ENCODE measurements at places on chromosomes 12 and 14.

DNA sequence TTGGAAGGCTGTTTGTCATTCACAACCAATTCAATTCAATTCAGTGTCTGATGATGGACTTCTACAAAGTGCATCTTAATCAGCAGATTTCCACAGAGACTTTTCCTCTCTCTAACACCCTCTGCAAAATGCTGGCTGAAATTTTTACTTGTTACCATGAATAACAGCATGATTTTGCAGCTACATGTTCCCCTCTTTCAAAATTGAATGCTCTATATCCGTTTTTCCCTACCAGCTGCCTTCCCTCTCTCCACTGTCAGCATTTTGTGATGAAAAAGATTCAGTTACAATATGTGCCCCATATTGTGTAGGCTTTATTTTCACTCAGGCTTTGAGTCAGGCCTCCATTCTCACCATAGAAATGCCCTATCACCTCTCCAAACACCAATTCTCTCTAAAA is 334.6 kb downstream of the SYT1 start:
- no peak for DNase-seq

DNA sequence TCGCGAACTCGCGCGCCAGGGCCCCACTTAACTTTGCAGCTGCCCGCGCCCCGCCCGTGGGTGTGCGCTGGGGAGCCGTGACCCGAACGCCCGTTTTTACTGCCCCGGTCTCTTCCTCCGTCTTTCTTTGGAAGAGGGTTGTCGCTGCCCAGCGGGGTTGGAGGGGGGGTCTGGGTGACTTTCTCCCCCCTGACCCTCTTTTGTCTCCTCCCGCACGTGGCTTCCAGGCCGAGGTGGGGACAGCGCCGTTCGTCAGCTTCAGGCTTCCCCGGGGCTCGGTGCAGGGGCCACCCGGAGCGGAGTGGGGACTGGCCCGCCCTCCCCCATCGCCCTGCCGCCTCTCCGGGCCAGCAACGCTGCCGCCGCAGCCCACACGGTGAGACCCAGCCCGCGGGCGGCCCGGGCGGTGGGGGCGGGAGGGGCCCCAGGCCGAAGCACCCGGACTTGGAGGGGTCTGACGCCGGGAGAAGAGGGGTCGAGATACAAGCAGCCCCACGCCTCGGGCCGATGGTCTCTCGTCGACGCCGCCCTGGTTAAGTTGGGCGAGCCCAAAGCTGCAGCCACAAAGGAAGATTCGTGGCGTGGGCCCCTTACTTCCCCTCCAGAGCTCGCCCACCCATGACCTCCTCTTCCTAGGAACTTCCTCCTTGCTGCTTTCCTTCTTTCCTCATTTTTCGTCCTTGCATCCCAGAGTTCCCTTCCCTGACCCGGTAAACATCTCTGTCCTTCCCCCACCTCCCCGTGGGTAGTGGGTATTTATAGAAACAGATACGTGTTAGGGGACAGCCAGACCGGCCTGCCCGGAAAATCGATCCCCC is 1.2 kb downstream of the DYRK2 start:
- DNase-seq: peak; percentile 18

DNA sequence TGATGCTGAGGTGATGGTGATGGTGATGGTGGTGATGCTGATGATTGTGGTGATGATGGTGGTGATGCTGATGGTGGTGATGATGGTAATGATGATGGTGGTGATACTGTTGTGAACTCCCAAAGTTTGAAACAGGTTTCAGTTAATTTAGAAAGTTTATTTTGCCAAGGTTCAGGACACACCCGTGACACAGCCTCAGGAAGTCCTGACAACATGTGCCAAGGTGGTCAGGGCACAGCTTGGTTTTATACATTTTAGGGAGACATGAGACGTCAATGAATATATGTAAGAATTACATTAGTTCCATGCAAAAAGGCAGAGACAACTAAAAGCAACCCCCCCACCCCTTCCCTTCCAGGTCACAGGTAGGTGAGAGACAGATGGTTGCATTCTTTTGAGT is 112.8 kb upstream of the EVL start:
- no peak for DNase-seq

GRCh38 chr12:95607642-95608041 is 56.4 kb upstream of the USP44 start:
- no peak for DNase-seq

GRCh38 chr12:3571724-3572123 is 80.7 kb downstream of the PRMT8 start:
- DNase-seq: no peak

GRCh38 chr12:57614178-57614947 is 3.1 kb downstream of the ARHGEF25 start:
- no peak for DNase-seq

GRCh38 chr14:69672356-69672755 is 61.0 kb downstream of the SUSD6 start:
- no peak for DNase-seq

- DNase-seq: no peak
Observed at GRCh38 chr12:119385659-119386058, 51.1 kb downstream of the CCDC60 start.

DNA sequence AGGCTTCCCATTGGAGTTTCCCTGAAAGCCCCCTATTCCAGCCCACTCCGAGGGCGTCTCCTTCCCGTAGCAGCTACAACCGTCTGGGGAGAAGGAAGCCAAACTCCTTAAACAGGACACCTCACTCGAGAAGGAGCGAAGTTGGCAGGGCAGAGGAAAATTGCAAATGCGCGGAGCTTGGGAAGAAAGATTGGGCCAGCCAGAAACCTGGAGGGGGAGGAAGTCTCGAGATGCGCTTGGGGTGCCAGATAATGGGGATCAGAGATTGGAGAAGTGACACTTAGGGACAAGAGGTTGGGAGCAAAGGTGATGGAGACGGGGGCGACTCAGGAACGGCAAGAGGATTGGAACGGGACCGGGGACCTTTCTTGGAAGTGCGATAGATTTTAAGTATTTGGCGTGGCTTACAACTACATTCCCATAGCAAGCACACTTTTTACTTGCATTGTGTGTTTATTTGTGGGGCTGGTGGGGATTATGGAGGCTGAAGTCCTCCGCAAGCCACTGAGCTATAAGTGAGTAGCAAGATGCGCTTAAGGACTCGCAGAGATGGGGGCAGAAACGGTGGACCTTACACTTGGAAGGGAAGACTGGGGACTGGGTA is 926 bp downstream of the HRK start:
- DNase-seq: no peak

DNA sequence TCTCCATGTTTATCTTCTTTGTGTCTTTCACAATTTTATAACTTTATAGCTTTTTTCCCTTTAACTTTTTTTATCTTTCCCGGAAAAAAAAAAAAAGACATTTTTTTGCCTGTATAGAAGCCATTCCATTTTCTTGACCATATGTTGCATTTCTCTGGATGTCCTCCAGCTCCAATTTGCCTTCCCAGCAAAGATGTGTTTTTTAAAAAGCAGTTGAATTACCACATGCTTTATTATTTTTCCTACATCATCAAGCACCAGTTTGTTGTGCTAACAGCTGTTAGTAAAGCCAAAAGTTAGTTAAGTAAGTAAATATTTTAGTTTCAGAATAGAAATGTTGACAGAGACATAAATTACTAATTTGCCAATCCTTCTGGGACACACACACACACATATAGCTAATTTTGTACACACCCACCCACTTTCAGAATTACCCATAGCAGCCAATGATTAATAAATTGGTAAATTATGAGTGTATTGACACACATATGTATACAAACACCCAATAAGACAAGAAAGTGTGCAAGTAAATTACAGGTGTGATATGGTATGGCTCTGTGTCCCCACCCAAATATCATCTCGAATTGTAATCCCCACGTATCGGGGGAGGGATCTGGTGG is 118.3 kb downstream of the SLC38A6 start:
- DNase-seq: no peak

DNA sequence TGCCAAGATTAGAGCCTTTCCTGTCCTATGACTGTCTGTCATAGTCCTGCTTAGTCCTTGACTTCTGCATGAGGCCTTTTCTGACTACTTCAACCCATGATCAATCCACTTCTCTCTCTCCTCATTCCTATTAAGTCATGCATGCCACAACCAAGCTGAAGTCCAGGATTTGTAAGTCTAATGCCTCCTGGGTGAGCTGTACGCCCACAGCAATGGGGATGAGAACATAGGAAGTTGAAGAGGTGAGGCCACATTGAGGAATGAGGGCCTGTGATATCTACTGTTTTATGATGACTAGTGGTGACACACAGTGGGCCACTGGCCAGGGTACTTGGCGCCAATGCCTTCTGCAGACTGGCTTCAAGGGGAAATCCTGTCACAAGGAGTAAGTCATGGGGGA is 994.1 kb upstream of the TMEM132C start:
- no peak for DNase-seq

DNA sequence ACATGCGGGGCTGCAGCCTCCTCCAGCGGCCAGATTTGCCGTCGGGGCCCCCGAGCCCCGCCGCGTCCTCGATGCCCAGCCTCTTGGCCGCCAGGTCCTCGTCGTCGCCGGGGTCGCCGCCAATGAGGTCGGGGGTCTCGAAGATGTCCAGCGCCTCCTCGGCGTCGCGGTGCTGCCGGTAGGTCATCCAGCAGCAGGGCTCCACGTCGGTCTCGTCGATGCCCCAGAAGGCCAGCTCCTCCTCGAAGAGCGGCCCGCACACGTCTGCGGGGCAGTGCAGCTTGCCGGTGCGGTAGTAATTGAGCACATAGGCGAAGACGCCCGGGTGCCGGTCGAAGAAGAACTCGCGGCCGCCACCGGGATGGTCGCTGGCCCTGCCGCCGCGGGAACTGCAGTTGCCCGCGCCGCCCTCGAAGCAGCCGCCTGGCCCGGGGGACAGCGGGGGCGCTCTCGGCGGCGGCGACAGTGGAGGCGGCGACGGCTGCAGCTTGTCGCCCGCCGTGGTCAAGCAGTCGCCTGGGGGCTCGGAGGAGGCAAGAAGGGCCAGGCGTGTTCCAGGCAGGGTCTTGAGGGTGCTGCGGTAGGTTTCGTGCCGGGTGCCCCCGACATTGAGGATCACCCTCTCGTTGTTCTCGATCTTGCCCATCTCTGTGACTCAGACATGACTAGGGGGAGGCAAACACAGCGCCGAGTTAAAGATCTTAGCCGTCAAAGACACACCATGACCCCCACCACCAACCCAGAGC is 2.1 kb downstream of the KCNC2 start:
- DNase-seq: no peak

DNA sequence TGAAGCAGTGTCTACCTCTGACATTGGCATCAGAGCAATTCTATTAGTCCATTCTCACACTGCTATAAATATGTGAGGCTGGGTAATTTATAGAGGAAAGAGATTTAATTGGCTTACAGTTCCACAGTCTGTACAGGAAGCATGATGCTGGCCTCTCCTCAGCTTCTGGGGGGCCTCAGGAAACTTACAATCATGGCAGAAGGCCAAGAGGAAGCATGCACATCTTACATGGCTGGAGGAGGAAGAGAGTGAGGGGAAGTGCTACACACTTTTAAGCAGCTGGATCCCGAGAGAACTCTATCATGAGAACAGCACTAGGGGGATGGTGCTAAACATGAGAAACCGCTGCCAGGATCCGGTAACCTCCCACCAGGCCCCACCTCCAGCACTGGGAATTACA is 25.7 kb upstream of the SEL1L start:
- no peak for DNase-seq

- no peak for DNase-seq
Observed at GRCh38 chr12:24228371-24228770, 278.9 kb upstream of the SOX5 start.

GRCh38 chr14:74656964-74657363 is 44.9 kb upstream of the LTBP2 start:
- no peak for DNase-seq

- DNase-seq: no peak
Observed at GRCh38 chr14:73397810-73398209, 60.5 kb downstream of the NUMB start.

DNA sequence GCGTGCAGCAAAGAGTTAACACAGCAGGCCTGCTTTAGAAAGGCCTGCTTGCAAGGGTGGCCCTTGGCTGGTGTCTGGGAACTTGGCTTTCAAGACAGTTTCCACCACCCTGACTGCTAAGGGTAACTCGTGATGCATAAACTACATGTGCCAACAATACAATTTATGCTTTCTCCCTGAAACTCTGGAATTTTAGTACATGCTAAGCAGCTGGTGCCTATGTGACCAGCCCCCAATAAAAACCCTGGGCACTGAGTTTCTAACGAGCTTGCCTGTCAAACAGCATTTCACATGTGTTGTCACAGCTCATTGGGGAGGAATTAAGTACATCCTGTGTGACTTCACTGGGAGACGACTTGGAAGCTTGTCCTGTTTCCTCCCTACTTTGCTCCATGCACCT is 133.1 kb downstream of the SLC5A8 start:
- no peak for DNase-seq

DNA sequence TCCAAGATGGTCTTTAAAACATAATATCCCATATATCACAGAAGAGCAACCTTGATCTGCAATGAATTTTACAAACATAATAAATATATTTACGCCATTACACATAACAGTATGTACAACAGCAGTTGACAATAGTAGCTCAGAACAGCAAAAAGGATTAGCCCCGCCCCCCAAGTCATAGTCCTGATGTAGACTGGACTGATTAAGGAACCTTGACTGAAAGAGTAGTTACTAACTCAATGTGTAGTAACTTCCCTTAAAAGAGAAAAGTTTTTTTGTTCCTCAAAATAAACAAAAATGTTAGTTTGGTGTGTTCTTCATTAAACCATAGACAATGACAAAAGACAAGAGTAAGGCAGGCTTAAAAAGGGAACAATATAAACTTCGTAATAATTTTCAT is 44.5 kb downstream of the GTF2A1 start:
- no peak for DNase-seq

DNA sequence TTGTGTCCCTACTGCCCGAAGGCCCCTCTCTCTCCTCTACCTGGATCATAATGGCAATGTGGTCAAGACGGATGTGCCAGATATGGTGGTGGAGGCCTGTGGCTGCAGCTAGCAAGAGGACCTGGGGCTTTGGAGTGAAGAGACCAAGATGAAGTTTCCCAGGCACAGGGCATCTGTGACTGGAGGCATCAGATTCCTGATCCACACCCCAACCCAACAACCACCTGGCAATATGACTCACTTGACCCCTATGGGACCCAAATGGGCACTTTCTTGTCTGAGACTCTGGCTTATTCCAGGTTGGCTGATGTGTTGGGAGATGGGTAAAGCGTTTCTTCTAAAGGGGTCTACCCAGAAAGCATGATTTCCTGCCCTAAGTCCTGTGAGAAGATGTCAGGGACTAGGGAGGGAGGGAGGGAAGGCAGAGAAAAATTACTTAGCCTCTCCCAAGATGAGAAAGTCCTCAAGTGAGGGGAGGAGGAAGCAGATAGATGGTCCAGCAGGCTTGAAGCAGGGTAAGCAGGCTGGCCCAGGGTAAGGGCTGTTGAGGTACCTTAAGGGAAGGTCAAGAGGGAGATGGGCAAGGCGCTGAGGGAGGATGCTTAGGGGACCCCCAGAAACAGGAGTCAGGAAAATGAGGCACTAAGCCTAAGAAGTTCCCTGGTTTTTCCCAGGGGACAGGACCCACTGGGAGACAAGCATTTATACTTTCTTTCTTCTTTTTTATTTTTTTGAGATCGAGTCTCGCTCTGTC is 1.8 kb downstream of the INHBE start:
- DNase-seq: no peak

Measured in stimulated activated CD8-positive, alpha-beta memory T cell treated with anti-CD3 and anti-CD28 coated beads, Interleukin-4, amount 100 ng/mL, for 1 hour (primary cell).